ENCODE measurements at places on chromosomes 3 and 15.

- no peak for DNase-seq
Measured at GRCh38 chr3:127484601-127485388, 105.7 kb downstream of the TPRA1 start.

DNA sequence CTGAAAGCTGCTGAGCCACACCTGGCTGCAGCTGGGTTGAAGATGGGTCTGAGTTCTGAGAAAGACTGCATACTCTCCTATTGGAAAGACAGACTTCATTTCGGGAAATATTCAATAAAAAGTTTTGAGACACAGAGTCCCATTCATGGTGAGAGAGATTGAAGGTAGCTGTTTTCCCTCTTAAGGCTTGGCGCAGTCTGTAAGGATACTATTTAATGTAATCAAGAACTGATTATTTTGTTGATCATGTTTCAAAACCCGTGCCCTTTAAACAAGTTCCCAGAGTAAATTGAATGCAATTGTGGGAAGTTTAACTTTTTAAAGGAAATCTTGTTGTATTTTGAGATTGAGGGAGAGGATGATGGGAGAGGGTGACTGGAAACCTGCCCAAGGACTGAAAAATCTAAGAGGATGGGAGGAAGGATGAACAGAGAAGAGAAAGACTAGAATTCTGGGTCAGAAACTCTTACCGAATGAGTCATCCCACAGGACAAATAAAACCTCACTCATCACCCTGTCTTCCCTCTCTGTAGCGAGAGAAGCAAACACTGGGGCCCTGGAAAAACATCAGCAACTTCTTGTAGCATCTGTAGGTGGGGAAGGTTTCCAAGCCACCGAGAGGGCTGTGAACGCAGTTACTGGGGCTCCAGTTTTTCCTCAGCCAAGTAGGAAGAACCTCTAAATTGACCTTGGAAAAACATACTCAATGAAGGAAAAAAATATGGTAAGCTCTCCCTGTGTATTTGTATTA, 193.2 kb upstream of the TPRG1 start:
- no peak for DNase-seq

- no peak for DNase-seq
Measured at GRCh38 chr3:12810961-12811360, 14.5 kb downstream of the CAND2 start.

- no peak for DNase-seq
Measured at GRCh38 chr3:108055931-108056330, 34.9 kb downstream of the CD47 start.

GRCh38 chr15:52224211-52224610, 33.0 kb upstream of the GNB5 start:
- no peak for DNase-seq

- DNase-seq, result no peak
Measured at GRCh38 chr15:39752991-39753390, 29.6 kb downstream of the FSIP1 start.

DNA sequence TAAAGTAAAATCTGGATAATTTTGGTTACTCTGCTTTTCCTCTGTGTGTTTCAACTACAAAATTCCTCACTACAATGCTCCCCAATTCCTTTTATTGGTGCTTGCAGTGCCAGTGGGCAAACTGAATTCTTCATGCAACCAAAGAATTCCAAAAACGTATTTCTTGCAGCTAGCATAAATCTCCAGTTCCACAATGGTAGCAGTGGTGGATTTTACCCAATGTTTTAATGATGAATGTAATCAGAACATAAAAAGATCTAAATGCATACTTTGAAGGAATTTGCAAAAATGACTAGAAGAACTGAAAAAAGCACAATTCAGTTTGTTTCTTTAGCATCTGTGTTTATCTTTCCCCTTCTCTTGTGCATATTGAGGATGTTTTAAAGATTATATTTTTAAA, 359.6 kb upstream of the TPRG1 start:
- no peak for DNase-seq

DNA sequence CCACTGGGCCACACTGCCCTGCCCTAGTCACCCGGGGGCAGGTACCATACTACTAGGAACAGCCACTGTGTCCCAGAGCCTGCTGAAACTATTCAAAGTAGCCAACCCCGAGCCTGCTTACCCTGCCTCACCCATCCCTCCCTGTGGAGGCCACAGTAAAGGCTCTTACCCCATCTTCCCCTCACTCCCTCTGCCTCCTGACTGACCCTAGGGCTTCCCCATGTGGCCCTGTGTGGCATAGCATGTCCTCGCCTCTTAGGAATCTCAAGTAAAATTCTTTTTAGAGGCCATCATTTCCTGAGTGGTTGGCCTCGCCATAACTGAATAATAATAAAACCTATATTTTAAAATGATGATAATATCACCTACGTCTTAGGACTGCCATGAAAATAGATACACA, 112.2 kb upstream of the SLC6A11 start:
- no peak for DNase-seq

DNA sequence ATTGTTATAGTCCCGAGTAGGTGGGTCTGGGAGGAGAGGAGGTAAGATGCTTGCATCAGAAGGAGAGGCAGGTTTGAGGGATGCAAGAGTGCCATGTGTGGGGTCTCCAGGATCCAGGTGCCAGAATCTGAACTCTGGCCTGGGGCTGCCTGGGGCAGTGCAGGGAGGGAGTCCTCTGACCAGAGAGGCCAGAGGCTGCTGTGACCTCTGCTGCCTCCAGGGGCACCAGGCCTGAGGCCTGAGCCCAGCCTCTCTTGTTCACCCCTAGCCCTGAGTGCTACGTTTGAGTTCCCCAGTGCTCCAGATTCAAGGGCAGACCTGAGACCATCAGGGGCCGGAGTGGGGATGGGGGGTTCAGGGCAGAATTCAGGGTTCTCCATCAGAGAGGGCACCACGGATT, 7.4 kb downstream of the SLC38A3 start:
- no peak for DNase-seq

GRCh38 chr15:63836579-63836978, 2.8 kb upstream of the HERC1 start:
- DNase-seq, result no peak

- DNase-seq, result no peak
Measured at GRCh38 chr15:96381463-96381862, 51.0 kb downstream of the NR2F2 start.

DNA sequence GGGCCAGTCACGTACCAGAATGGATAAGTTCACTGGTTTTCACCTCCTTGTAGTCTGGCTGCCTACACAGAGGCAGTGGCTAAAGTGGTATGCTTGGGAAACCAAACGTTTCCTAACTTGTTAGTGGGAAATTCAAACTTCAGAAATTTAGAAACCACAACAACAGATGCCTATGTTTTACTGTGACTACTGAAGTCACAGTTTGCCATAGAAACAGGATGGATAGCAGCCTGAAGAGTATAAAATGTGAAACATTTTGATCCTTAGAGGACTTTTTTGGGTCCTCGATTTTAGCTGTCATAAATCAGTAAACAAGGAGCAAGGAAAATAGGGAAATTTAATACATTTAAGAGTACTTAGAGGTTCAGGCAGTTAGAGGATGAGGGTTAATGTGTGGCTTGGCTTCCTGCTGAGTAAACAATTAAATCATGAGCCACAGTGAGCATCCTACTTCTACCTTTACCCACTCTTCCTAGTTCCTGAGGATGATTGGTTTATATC, 48.6 kb downstream of the CMSS1 start:
- DNase-seq, result peak; percentile 8

DNA sequence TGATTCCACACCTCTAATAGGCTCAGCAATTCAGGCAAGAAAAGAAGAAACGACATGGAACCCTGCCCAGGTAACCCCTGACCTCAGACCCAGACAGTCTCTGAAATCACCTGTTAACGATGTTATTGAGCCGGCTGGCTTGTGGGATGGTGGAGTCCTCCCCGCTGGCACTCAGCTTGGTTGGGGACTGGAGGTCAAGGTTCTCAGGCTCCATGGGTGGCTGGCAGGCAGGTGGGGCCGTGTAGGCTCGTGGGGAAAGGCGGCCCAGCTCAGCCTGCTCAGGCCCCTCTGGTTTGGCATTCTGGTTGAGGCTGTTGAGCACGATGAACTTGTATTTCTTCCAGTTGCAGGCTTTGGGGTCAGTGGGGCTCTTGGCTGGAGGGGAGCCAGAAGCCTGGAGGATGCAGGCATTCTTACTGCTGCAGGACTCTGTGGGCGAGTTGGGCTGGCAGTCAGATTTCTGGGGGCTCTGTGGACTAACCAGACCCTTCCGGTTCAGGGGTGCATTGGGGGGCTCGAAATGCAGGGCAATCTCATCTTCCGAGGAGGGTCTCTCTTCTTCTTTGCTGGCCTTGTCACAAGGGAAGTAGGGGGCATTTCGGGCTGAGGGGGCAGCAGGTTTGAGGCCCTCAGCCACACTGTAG, 16.2 kb downstream of the BCL6 start:
- DNase-seq, result no peak

GRCh38 chr3:114214542-114215341, 22.6 kb downstream of the ZNF80 start:
- peak; percentile 61 for DNase-seq

DNA sequence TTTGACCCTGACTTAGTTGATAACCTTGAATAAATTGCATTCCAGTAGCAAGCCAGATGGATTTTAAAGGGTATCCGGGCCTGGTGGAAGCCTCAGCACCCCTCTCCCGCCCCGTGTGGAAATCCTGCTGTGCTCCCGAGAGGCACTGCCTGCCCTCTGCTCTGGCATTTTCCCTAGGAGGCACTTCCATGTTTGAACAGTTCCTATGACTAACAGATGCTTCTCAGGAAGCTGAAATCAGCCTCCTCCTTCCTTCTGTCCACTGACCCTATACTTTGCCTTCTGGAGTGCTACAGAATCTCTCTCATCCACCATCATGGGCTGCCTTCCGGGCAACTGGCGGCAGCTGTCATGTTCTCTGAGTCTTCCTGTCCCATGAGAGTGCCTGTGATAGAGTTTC, 90.8 kb downstream of the GABRG3 start:
- DNase-seq, result no peak

- no peak for DNase-seq
Measured at GRCh38 chr3:3082234-3082924, 27.8 kb downstream of the IL5RA start.

DNA sequence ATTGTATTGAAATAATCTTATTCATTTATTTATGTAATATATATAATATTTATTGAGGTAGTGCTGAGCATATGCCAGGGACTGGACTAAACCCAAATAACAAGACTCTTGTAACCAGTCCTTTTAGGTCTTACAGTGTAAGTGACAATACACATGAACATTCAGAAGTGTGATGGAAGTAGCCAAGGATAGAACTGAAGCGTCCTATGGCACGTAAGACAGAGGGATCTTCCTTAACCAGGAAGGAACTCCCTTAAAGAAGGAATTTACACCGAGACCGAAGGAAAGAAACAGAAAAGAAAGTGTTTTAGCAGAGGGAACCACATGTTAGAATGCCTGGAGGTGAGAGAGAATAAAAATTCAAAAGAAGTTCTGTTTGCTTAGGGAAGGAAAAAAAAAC, 23.6 kb upstream of the CLDN1 start:
- no peak for DNase-seq

GRCh38 chr3:84566256-84566655, 392.5 kb upstream of the CADM2 start:
- DNase-seq, result no peak

- DNase-seq, result peak; percentile 69
Measured at GRCh38 chr3:155835341-155836071, 18.7 kb downstream of the SLC33A1 start.

GRCh38 chr15:83848315-83849050, 194.6 kb downstream of the ADAMTSL3 start:
- no peak for DNase-seq

DNA sequence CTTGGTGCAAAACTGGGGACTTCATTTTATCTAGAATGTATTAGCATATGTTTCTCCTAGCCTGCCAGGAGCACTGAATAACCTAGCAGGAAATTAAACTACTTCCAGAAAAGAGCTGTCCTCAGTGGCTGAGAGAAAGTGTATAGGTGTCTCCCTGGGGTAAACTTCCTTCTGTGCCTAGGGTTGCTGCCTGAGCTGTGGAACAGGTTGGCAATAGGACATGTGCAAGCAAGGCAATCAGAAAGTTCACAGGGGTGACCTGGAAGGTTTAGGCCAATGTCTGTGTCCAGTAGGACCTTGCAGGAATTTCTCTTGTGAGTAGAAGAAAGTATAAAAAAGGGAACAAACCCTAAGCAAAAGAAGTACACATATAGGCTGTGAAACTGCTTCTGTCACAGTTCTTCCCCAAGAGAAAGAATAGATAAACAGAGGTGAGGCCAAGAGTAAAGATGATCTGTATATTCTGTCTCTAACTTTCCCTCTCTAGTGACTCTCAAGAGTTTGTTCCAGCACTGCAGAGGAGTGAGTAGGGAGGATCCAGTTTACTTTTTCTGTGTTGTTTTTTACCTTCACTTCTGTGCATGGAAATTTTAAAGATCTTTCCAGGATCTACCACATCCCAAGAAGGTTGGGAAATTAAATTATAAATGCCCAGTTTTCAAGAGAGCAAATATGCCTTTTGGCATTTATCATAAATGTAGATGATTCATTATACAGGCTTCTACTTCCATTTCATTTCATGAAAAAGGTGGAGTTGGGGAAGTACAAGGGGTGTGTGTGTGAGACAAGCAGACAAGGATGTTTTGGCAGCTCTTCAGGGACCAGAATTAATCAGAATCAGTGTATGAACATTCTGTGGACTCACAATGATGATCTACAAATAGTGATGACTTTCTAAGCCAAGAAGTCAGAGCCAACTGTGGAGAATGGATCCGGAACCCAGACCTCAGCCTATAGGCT, 155.2 kb downstream of the RBPMS2 start:
- DNase-seq, result no peak

DNA sequence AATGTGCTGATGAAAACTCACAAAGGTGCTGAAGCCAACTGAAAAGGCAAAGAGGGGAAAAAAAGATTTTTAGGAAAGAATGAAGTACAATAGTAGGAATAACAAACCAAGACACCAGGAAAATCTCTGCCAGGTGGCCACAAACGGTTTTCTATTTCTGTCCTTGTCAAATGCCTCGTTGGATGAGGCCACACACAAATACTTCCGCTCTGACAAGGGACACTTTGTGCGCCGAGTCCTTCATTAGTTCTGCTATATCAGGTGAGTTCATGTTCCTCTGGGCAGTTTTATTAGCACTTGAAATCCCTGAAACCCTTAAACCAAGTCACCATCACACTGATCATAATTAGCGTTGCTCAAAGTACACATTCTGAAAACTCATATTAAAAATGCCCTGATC, 373.1 kb downstream of the VPS13C start:
- no peak for DNase-seq

- DNase-seq, result no peak
Measured at GRCh38 chr3:197855571-197855970, 64.5 kb downstream of the LRCH3 start.

GRCh38 chr3:149605902-149606301, 51.9 kb downstream of the WWTR1 start:
- no peak for DNase-seq

DNA sequence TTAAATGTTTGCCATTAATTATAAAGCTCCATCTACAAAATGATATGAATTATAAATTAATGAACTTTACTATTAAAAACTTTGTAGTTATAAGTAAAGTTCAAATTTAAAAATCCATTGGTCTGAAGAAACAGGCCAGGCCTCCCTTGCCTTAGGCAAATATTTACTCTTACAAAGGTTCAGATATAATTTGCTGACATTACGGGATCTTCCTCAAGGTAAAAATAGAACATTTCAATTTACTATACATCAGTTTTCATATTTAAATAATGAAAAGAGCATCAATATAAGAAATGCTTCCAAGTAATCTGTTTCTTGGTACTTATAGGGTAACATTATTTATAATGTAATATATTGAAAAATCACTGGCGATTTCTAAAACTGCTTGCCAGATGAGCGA, 3.7 kb downstream of the CMTM6 start:
- DNase-seq, result no peak
